ENCODE measurements at places on chromosomes 1 and 21. TPM values are rescaled to one million over a fixed set of nuclear protein-coding genes. Genes with fewer than 3 reads are reported as not detected.
A peak's percentile ranks its signal among the peaks of the same experiment; 100 is the strongest.

GRCh38 chr1:223674119-223674890 lies 8.8 kb upstream of the CAPN8 start:
- H3K36me3 ChIP-seq: no peaks in the 10 kb centered on the region
- DNase-seq: no peak
- H3K4me1 ChIP-seq: no peaks in the 10 kb centered on the region
- no peak overlapping the region for H3K27ac ChIP-seq
- no peak overlapping the region for H3K4me3 ChIP-seq

GRCh38 chr1:38918568-38918967 lies 23.1 kb downstream of the RHBDL2 start:
- peaks cover 14% of the 10 kb centered on the region for H3K4me1 ChIP-seq
- DNase-seq: no peak
- H3K4me3 ChIP-seq: no peak overlapping the region

DNA sequence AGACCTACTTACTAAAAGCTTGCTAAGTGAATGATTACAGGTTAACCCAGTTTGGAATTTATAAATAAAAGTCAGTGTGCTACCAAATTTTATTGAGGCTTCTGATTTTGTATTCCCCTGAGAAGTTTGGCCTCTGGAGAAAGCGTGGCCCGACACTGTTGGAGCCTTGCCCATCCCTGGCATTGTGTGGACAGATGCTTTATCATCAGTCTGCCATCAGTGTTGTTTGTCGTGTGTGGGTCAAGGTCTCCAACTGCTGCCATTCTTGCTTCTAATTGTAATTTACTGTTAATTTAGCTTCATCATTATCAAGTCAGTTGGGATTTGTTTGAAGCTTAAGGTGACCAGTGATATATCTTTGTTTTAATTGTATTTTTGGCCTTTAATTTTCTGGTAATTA lies 62.0 kb upstream of the LPGAT1 start:
- H3K36me3 ChIP-seq: no peaks in the 10 kb centered on the region
- no peak overlapping the region for H3K4me3 ChIP-seq
- DNase-seq: no peak
- peaks cover 5% of the 10 kb centered on the region for H3K27me3 ChIP-seq
- H3K27ac ChIP-seq: no peak overlapping the region
- H3K4me1 ChIP-seq: peaks cover 8% of the 10 kb centered on the region

- H3K4me3 ChIP-seq: no peak overlapping the region
These were observed 10.4 kb downstream of the COL18A1 start for GRCh38 chr21:45415188-45415942.

- H3K36me3 ChIP-seq: peaks cover 5% of the 10 kb centered on the region
- no peak overlapping the region for H3K27ac ChIP-seq
- DNase-seq: no peak
- H3K4me1 ChIP-seq: peaks cover 42% of the 10 kb centered on the region
These were observed 9.5 kb downstream of the JAK1 start for GRCh38 chr1:64956733-64957441.

GRCh38 chr1:16719571-16720350 lies 20.6 kb upstream of the RNU1-4 start:
- H3K36me3 ChIP-seq: no peaks in the 10 kb centered on the region
- no peak overlapping the region for H3K4me3 ChIP-seq
- H3K4me1 ChIP-seq: no peaks in the 10 kb centered on the region
- no peak overlapping the region for H3K27ac ChIP-seq
- no peak for DNase-seq
- peaks cover 43% of the 10 kb centered on the region for H3K27me3 ChIP-seq

- peaks cover 64% of the 10 kb centered on the region for H3K27me3 ChIP-seq
- no peaks in the 10 kb centered on the region for H3K36me3 ChIP-seq
- peaks cover 3% of the 10 kb centered on the region for H3K4me1 ChIP-seq
- no peak for DNase-seq
- no peak overlapping the region for H3K27ac ChIP-seq
These were observed 888 bp upstream of the COL18A1 start for GRCh38 chr21:45403825-45404729.

DNA sequence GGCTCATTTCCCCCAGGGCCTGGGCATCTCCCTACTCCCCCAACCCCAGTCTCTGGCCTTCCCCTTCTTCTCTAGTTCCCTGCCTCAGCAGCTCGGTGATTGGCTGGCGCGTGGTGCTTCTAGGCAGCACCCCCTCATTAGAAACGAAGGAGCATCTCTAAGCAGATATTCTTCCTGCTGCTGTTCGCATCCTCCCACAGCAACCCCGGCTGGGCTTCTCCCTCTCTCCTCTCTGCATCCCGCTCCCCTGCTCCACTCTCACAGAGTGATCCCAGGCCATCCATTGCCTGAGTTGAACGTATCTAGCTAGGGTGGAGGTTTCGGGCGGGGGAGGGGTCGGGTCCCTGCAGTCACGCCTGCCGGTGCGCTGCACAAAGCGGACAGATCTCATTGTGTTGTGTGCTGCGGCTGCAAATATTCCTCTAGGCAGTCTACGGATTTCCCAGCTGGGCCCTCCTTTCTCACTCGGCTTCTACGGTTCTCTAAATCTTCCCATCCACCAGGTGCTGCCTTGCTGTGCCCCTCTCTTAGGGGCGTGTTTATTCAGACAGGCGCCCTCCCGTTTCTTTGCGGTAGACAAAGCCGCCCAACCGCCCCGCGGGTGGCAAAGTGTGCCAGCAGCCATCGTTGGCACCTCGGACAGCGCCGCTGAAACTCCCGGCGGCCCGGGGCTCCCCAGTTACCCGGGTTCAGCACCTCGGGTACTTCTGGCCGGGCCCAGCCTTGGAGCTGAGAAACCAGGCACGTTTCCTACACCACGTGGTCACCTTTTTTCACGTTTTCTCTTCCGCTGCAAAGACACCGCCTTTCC lies 2.2 kb downstream of the CACNA1E start:
- DNase-seq: peak; percentile 45
- H3K4me1 ChIP-seq: peaks cover 8% of the 10 kb centered on the region
- no peaks in the 10 kb centered on the region for H3K36me3 ChIP-seq
- no peak overlapping the region for H3K4me3 ChIP-seq

- no peak overlapping the region for H3K4me3 ChIP-seq
- H3K27ac ChIP-seq: no peak overlapping the region
- no peaks in the 10 kb centered on the region for H3K36me3 ChIP-seq
- peak; percentile 71 for DNase-seq
These were observed 241.8 kb downstream of the TRABD2B start for GRCh38 chr1:47755101-47755990.

GRCh38 chr21:46229133-46229922 lies 754 bp upstream of the LSS start:
- peaks cover 38% of the 10 kb centered on the region for H3K36me3 ChIP-seq
- peak overlapping the region; percentile 99 for H3K4me3 ChIP-seq
- H3K27ac ChIP-seq: peak overlapping the region; percentile 100
- H3K27me3 ChIP-seq: no peaks in the 10 kb centered on the region
- DNase-seq: no peak

- H3K4me3 ChIP-seq: no peak overlapping the region
- no peaks in the 10 kb centered on the region for H3K36me3 ChIP-seq
- no peaks in the 10 kb centered on the region for H3K4me1 ChIP-seq
- peaks cover 6% of the 10 kb centered on the region for H3K27me3 ChIP-seq
- no peak overlapping the region for H3K27ac ChIP-seq
These were observed 101.9 kb downstream of the KCNJ15 start for GRCh38 chr21:38358666-38359065.

The MSH4 gene
- 0.67 TPM for total RNA-seq

The CLEC20A gene
- not detected for total RNA-seq

The C1QA gene
- total RNA-seq: 0.88 TPM

All from activated naive CD8-positive, alpha-beta T cell treated with anti-CD3 and anti-CD28 coated beads, Interleukin-2, amount 10 ng/mL, durations not matched to agents 7 days and 5 days (primary cell).